ENCODE measurements at places on chromosomes 6 and 20. TPM values are rescaled to one million over a fixed set of nuclear protein-coding genes. Genes with fewer than 3 reads are reported as not detected.
A peak's percentile ranks its signal among the peaks of the same experiment; 100 is the strongest.

GRCh38 chr6:115898246-115898645 is 162.4 kb downstream of the FRK start:
- no peaks in the 10 kb centered on the region for H3K4me1 ChIP-seq
- H3K27ac ChIP-seq, result no peak overlapping the region
- H3K4me3 ChIP-seq, result no peak overlapping the region
- H3K27me3 ChIP-seq, result no peaks in the 10 kb centered on the region

GRCh38 chr20:44435630-44436335 is 39.9 kb upstream of the TTPAL start:
- no peak overlapping the region for H3K4me3 ChIP-seq
- H3K4me1 ChIP-seq, result no peaks in the 10 kb centered on the region
- no peak for DNase-seq
- H3K36me3 ChIP-seq, result no peaks in the 10 kb centered on the region
- peaks cover 5% of the 10 kb centered on the region for H3K27me3 ChIP-seq
- H3K27ac ChIP-seq, result no peak overlapping the region

DNA sequence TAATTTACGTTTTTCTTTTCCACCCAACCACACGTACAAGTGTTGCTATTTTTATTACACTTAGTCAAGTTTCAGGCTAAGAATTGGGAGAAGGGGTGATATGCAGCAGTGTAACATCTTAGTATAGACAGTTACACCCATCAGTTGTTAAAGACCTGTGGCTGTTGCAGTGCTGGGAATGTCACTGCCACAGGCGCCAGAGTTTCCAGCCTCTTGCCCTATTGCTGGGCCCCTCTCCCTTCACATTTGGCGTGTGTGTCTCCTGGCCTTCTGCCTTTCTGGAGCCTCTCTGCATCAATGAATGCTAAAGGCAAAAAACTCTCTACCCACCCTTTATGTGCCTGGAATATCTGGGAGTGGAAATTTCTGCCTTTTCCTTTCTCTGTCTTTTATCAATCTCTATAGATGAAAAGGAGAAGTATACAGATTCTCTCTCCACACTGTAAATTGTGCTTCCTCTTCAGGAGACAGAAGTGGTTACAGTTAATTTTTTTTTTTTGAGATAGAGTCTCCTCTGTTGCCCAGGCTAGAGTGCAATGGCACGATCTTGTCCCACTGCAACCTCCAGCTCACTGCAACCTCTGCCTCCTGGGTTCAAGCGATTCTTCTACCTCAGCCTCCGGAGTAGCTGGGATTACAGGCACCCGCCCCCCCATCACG is 73.0 kb downstream of the TIAM2 start:
- no peak overlapping the region for H3K4me3 ChIP-seq
- no peaks in the 10 kb centered on the region for H3K27me3 ChIP-seq
- H3K4me1 ChIP-seq, result no peaks in the 10 kb centered on the region
- no peak for DNase-seq

- peak; percentile 68 for DNase-seq
- no peaks in the 10 kb centered on the region for H3K27me3 ChIP-seq
- H3K27ac ChIP-seq, result no peak overlapping the region
- peaks cover 12% of the 10 kb centered on the region for H3K4me1 ChIP-seq
- no peak overlapping the region for H3K4me3 ChIP-seq
- no peaks in the 10 kb centered on the region for H3K36me3 ChIP-seq
Observed at GRCh38 chr6:134063966-134064445, 11.6 kb upstream of the SLC2A12 start.

The FKBP1C gene
- total RNA-seq, result 2.9 TPM

The ECT2L gene
- 2.6 TPM for total RNA-seq

The RBM12 gene
- total RNA-seq, result 55.5 TPM

The BACH2 gene
- total RNA-seq, result 4.7 TPM

Measured in heart right ventricle (tissue), 16 donors.